NAMALWA (cell line): ENCODE measurements at places on chromosomes 12 and 14.

GRCh38 chr14:53034036-53034435 lies 83.2 kb upstream of the FERMT2 start:
- DNase-seq = no peak

GRCh38 chr12:26471560-26471959 lies 276.2 kb downstream of the SSPN start:
- DNase-seq = peak; percentile 64

DNA sequence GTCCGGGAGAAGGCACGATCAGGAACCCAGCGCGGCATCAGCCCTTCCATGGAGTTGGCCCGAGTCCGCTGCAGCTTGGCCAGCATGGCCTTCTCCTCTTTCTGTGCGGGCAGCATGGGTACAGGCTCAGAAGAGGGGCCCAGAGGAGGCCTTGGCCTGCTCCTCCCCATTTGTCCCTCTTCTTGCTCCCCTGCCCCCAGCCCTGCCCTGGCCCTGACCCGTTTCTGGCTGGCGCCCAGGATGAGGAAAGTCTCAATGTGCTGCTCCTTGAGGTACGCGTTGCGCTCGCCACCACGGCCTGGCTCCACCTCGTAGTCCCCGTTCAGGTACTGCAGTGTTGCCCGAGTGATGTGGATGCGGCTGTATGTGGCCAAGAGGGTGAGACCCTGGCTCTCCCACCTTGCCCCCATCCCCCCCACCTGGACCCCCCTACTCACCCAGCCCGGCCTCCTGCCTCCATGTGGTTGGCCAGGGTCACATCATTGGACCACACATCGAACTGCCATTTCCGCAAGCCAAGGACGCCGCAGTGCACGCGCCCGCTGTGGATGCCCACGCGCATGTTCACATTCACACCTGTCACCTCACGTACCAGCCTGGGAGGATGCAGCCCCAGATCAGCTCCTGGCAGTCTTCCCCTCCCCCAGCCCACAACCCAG lies 12.8 kb downstream of the ADCY6 start:
- no peak for DNase-seq

DNA sequence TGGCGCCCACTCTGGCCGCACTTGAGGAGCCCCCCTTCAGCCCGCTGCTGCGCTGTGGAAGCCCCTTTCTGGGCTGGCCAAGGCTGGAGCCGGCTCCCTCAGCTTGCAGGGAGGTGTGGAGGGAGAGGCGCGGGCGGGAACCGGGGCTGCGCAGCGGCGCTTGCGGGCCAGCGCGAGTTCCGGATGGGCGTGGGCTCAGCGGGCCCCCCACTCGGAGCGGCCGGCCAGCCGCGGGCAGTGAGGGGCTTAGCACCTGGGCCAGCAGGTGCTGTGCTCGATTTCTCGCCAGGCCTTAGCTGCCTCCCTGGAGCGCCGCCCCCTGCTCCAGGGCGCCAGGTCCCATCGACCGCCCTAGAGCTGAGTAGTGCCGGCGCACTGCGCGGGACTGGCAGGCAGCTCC lies 8.0 kb upstream of the VWF start:
- no peak for DNase-seq

GRCh38 chr14:65415613-65416012 lies 3.1 kb downstream of the FUT8 start:
- no peak for DNase-seq

- DNase-seq = no peak
These were observed 39.8 kb downstream of the ELK3 start for GRCh38 chr12:96233939-96234461.

DNA sequence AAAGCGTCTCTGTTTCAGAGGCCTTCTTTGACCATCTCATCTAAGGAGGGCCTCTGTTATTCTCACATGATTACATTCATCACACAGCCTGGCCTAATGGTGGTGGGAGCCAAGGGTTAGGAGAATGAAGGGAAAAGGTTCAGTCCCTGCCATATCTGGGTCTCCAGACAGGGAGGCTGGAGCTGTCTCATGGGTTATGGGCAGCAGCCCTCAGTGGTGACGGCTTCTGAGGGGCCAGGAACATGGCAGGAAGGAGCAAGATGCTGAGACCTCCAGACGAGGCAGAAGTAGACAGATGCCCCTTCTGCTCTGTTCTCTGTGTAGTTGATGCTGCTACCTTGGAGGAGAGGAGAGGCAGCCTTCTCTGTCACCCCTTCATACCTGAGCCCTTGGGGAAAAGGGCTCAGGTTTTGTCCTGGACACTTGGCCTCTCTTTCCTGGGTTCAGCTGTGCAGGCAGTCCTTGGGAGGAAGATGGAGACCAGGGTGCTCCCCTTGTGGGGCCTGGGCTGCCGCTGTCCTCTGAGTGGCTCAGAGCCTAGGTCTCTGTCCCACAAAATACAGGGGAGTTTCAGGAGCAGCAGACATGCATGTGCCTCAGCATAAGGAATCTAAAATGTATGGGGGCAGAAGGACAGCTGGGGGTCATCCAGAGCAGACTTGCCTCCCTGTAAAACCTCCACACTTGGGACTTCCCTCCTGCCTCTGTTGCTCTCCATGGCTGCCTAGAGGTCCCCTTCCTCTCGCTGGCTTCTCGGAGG lies 3.6 kb downstream of the IFI27L2 start:
- no peak for DNase-seq

- DNase-seq = no peak
These were observed 25.6 kb downstream of the TCTN1 start for GRCh38 chr12:110639336-110640141.

DNA sequence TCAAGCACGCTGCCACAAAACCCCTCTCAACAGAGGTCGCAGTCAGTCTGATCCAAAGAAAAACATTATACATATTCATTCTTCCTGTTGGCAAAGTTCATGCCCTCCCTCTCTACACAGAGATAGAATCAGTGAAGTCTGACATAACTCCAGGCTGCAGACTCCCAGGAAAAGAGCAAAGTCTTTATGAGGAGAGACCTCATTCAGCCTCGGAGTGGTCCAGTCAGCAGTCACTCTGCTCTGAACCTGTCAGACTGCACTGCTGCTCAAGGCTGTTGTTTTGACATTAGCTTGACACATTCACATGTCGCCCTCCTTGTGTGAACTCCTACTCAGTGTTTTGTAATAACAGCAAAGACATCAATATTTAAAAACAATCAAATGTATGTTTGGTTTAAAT lies 241.2 kb upstream of the G2E3 start:
- no peak for DNase-seq
